ENCODE measurements at places on chromosomes 3 and 15.

GRCh38 chr15:88401996-88402656 is 65.1 kb downstream of the MRPL46 start:
- DNase-seq: no peak

DNA sequence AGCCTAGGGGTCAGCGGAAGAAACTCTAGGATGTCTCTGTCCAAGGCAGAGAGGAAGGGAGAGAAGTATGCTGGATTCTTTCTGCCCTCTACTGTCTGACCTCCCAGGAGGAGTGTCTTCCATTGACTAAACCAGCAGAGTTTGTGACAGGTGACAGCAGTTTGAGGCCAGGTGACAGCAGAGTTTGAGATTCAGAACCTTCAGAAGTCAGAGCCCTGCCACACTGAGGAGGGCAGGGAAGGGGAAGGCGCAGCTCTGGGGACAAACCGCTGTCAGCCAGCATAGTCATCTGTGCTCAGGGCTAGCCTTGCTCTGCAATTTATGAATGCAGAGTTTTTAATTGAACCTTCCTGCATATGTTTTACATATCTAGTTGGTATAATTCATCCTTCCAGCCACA is 12.3 kb downstream of the NRROS start:
- DNase-seq: no peak

DNA sequence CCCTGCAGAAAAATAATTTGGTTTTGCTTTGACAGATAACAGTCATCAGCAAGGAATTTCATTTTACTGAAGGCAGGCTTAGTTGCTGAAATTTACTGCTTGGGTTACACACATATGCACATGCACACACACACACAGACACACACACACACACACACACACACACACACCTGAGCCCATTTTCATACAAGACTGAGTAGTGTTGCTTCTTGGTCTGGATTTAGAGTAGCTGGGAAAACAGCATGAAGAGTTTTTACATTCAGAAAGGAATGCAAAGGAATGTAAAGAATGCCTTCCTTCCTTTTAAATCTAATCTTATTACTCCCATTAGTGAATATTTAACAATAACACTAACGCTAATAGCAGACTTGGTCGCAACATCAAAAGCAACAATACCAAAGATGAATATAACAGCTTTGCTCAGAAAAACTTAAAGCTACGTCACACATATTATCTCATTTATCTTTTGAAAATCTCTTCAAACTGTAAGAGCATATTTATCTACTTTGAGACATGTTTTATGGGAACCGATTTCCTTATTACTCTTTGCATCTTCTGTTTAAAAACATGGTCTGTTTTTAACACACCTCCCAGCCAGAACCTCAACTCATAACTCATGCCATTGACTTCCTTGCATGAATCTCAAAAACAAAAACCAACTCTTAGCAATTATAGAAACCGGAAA is 32.5 kb downstream of the RFTN1 start:
- DNase-seq: peak; percentile 34

DNA sequence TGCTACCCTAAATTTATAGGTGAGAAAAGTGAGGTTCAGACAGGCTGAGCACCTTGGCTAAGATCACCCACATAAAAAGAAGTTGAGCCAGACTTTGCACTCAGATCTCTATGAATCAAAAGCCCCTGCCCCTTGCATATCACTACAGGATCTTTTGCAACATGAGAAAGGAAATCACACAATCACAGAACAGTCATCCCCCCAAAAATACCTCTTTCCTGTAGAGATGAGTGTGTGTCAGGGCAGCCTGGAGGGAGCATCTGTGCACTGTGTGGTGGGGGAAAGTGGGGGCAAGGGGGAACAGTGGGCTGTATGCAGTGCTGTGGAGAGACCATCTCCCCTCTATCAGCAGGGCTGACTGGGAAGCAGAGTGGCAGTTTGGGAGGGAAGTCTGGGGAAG is 46.6 kb downstream of the EPHB3 start:
- peak; percentile 25 for DNase-seq

GRCh38 chr3:59884409-59884808 is 834.6 kb upstream of the CFAP20DC start:
- no peak for DNase-seq

DNA sequence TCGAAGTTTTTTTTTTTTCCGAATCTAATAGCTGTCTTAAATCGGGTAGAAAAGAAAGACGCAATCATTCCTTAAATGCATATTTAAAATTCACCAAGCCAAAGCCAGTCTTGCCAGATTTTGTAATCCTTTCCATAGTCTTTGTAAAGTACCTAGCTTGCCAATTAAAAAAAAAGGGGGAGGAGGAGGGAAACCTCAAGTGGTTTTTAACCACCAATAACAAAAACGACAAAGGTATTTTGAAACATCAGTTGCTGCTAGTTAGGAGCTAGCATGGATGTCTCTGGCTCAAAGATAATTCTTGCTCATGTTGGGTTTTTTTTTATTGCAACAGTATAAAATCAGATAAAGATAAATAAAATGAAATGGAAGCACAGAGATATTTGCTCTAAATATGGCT is 187.9 kb downstream of the MECOM start:
- no peak for DNase-seq

DNA sequence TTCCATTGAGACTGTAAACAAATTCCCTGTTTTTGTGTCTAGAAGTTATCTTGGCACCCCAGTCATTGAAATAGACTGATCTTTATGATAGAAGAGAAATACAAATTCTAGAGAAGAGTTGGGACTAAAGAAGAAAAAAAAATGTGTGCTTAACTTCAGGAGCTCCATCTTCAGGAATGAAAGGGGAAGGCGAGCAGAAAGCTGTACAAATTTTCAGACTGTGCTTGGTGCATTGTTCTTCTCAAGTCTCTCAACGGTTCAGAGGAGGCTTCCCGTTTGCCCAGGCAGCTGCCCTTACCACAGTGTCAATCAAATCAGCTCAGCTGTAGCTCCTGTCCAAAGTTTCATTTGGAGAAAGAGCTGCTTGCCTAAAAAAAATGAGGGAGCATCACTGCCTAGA is 41.7 kb downstream of the OXSM start:
- no peak for DNase-seq

DNA sequence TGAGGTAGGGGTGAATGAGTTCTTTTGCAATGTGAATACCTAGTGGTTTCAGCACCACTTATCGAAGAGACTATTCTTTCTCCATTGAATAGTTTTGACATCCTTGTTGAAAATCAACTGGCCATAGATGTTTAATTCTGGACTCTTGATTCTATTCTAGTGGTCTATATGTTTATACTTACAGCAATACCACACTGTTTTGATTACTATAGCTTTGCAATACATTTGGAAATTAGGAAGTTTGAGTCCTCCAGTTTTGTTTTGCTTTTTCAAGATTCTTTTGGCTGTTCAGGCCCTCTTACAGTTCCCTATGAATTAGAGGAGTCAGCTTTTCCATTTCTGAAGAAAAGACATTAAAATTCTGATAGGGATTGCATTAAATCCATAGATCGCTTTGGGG is 30.1 kb downstream of the MAP1A start:
- DNase-seq: no peak

DNA sequence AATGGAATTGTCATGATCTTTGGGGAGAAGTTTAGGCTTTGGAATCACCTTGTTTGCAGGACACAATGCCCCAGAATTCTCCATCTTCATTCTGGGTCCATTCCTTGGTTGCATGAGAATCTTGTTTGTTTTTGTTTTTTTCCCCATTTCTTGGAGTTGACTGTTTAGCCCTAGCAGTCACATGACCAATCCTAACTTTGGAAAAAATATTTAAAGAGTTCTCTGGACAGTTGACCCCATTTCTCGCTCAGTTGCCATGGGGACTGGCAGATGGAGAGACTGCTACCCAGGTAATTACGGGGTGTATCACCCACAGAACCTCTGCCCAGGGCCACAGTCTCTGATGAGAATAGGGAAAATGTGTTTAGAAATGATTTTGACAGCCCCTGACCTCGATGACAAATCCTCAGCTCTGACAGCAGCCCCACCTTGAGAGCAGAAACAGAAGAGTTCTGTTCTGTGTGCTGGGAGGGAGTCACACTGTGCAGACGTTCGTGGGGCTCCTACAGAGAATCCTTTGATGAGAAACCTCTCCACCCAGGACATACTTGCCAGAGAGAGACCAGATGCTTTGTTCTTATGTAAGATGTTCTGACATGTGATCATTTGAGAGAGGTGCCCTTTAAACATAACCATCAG is 57.7 kb downstream of the IL16 start:
- no peak for DNase-seq

Data from activated CD4-positive, alpha-beta T cell treated with anti-CD3 and anti-CD28 coated beads, Interleukin-2, Interleukin-4, amounts not matched to agents 100 ng/mL and 50 ng/mL, durations not matched to agents 16 hours and 8 hours (primary cell).